ENCODE measurements at places on chromosomes 5 and 9.

GRCh38 chr5:53893626-53894025, 333.2 kb downstream of the NDUFS4 start:
- DNase-seq, result no peak

- DNase-seq, result peak; percentile 45
Observed at GRCh38 chr5:41334758-41335157, 121.4 kb upstream of the C6 start.

DNA sequence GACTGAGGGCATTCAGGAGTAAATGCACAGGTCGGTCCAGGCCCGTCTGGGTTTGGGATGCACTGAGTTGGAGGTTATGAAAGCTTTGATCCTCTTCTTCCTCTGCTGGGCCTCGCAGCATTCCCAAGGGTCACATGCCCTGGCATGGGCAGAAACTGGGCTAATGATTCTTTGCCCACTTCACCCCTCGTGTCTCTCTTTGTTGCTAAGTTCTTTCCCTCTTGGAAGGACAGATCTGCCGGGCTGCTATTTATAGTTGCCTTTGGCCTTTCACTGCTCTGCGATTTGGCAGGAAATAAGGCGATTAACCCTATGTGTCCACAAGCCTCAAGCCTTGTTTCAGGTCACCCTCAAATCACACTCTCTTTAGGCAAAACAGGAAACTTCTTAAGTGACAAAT, 66.9 kb downstream of the ENTREP1 start:
- DNase-seq, result peak; percentile 25

DNA sequence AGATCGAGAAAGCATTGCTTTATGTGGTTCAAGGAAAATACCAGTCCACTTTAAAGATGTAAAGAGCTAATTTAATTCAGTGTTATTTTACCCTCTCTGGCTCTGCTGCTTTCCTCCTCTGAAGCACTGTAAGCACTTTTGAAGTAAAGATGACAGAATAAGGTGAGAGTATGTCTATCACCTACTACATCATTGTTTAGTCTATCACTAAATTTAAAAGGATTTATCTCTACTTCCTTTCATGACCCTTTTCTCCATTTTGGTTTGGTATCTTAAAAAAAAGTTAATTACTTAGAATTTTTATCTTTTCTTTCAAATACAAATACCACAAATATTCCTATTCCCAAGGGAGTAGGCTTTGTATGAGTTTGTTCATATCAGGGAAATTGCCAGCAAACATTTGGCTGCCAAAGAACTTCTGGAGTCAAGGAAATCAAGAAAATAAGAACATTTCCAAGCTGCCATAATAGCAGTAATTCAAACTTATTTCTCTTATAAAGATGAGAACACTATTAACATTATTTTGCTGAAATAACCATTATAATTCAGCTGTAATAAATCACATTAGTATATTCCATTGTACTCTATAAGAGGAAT, 77.8 kb downstream of the SLC38A9 start:
- DNase-seq, result no peak

DNA sequence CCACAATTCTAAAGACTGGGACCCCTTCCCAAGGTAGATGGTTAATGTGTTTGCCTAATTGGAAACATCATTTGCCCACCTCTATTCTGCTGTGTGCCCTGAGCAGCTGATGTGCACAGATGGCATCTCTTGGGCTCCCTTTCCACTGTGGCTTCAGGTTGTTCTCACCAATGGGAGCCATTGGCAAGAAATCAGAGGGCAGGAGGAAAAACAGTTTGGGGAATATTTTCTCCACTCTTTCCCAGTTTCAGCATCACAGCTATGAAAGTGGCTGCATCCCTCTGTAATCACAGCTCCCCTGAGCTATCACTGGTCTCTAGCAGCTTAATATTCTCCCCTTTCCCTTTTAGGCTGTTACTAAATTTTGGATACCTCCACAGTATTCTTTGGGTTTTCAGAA, 911.6 kb upstream of the SEMA6A start:
- no peak for DNase-seq

DNA sequence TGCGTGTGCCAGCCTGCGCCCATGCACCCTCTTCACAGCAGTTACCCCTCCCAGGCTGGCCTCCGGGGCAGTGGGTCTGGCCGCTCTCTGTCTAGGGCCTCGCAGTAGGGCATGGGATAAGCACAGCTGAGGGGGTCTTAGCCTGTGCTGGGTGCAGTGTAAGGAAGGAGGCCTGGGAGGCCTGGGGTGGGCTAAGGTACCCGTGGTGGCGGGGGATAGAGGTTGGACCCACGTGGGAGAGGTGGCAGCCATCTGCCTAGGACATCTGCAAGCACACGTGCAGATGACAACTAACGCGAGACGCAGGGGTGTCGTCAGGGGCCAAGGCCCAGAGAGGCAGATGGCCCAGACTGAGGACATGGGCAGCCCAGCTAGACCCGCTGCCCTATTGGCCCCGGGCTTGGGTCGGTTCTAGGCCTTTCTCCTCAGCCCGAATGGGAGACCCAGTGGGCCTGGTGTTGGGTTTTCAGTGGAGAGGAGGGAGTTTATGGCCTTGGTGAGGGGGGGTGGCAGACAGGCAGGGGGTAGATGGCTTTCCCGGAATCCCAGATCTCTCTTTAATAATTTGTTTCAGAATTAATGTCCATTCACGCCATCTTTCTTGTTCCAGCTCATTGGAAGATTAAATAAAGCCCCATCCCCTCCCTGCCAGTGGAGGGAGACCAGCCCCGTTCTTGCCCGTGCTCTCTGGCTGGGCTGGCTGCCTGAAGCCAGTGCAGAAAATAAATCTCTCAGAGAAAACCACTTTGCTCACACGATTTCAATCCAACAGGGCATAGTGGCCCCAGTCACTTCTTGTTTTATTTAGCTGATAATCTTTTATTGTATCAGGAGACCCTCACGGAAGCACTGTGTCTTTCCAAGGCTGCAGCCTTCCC, 154.2 kb downstream of the GAPVD1 start:
- DNase-seq, result peak; percentile 26

DNA sequence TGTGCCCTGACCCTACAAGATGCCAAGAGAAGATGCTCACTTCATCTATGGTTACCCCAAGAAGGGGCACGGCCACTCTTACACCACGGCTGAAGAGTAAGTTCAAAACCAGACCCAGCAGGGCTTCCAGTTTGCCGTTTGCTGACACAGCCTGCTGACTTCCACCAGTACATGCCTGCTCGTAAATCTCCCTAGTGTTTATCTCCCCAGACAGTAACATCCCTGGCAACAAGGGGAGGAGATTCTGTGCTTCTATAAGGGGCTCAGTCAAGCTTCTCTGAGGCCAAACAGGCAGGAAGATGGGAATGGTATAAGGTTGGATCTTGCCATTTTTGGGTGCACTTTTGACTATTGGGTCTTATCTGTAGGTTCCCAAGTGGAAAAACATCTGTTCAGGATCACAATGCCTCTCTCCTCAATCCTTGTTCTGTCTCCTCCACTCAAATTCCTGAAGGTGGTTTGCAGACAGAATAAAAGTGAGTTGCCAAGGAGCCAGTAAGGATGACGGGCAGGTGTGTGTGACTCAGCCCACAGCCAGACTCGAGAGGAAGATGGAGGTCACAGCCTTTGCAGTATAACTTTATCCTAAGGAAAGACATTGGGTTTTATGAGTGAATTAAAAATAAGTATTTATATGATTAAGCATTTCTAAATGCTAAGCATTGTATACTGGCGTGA, 1.9 kb downstream of the MLANA start:
- no peak for DNase-seq

- no peak for DNase-seq
Observed at GRCh38 chr9:101254733-101255433, 129.9 kb downstream of the BAAT start.

DNA sequence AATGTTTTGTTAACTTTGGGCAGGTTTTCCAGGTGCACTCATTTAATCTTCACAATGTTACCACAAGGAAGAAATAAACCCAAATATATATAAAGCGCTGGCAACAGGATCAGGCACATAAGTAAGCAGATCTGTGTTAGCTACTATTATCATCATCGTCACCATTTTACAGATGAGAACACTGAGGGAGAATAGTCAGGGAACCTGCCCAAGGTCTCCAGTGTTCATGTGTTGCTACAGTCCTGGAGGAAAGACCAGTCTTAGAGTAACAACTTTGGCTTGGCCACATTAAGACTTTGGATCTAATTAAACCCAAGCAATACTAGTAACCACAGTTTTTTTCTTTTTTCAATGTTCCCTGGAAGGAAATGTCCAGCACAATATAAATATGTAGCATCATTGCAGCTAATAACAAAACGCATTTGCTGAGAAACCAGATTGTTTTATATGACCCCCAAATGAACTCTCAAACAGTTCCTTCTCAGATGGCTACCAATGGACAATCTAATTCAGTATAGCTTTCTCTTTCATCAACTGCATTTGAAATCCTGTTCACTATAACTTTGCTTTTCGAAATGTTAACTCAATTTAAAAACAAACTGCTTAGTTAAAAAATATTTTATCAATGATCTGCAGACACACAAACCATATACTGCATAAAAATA, 11.8 kb downstream of the NREP start:
- no peak for DNase-seq

- DNase-seq, result no peak
Observed at GRCh38 chr9:128082151-128082550, 14.1 kb downstream of the SLC25A25 start.

DNA sequence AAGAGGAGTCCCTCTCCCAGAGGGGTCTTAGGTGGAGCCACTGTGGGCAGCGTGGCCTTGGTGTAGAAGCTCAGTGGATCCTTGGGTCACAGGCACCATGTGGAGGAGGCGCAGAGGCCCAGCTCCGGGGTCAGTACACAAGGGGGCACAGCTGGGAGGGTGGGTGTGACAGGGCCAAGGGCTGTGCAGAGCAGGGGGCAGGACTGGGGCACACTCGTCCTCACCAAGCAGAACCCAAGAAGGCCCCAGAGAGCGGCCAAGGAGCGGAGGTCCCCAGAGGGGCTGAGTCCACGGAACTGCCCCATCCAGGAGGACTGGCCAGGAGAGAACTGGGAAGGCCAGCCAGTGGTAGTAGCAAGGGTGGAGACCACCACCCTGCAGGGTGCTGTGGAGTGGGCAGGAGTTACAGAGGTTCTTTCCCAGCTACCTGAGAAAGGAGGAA, 2.5 kb upstream of the LPCAT1 start:
- DNase-seq, result peak; percentile 22

DNA sequence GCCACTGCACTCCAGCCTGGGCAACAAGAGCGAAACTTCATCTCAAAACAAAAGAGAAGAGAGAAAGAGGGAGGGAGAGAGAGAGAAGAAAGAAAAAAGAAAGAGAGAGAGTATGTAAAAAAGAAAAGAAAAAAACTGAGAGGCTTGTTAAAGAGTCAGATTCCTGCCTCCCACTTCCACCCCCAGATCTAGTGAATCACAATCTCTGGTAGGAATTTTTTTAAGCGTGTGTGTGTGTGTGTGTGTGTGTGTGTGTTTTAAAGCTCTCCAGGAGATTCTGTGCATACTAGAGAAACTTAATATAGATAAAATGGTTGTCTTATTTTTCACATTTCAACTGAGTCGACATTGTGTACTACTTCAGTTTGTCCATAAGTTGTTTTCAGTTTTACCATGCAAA, 32.0 kb downstream of the SAR1B start:
- DNase-seq, result no peak

GRCh38 chr9:121698627-121699570, 47.5 kb downstream of the DAB2IP start:
- DNase-seq, result peak; percentile 86

GRCh38 chr9:136204145-136204805, 653 bp downstream of the LHX3 start:
- DNase-seq, result no peak

DNA sequence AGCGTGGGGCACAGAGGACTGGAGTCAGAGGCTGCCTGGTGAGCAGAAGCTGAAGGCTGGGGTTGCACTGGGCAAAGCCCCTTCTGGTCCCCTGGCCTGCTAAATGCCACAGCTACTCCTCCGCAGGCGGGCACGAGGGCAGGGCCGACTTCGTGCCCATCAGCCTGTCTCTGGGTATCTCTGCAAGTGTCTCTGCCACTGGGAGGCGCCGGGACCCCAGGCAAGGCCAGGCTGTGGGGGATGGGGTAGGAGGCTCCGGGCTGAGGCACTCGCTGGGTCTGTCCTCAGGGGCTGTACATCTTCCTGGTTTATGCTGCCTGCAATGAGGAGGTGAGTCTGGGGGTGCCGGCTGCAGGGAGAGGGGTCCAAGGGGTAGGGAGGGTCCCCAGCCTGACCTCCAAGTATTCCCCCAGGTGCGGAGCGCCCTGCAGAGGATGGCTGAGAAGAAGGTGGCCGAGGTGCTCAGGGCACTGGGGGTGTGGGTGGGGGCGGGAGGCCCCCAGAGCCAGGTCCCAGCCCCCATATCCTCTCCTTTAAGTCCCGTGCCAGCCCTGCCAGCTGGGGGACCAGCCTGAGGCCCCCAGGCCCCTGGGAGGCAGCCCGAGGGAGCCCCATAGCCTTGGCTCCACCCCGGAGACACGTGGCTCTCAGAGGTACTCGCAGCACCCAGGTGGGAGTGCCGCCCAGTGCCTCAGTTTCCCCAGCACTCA, 25.1 kb downstream of the ADGRD2 start:
- no peak for DNase-seq

DNA sequence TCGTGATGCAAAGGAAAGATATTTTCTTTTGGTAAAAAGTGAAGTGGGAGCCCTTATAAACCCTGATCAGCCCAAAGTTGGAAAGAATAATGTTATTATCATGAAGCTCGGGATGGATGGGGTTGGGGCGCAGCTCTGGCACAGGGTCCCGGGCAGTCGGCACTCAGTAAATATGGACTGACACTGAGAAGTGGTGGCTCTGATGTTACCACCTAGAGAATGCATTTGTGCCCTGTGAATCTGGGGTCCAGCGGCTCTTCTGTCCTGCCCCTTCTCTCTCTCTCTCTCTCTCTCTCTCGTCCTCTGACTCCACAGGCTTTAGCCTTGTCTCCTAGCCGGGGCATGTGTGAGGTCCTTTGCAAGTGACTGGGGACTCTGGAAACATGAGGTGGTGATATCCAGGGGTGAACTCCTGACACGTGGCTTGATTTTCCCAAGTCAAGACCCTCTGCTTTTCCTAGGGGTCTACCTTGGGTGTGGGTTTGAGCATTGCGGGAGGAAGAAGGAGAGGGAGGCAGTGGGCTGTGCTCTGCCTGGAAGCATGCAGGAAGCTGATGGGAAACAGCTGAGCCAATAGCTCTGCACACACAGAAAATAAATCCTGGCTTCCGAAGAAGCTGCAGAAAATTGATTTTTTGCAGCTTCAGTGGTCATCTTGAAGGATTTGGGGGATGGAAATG, 162.7 kb downstream of the MACROH2A1 start:
- no peak for DNase-seq

DNA sequence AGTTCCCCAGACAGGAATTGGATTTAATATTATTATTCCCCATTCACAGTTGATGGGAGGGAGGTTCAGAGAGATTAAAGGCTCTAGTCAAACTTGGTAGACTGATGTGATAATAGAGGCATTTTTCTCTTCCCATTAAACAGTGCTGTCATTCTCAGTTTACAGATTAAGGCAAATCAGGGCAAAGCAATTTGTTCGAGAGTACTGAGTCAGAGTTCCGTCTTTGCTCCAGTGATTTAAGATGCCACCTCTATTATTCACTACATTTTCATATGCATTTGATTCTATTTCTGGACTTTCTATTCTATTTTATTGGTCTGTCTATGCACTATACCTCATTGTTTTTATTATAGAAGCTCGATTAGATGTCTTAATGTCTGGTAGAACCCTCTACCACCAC, 201.0 kb upstream of the RAI14 start:
- no peak for DNase-seq

GRCh38 chr5:120122703-120123102, 341.4 kb upstream of the PRR16 start:
- no peak for DNase-seq

GRCh38 chr5:52269859-52270258, 517.9 kb upstream of the ITGA1 start:
- DNase-seq, result no peak
